ENCODE measurements at places on chromosomes 13 and 19.

GRCh38 chr19:46076951-46077814 is 36.4 kb upstream of the IGFL4 start:
- DNase-seq: no peak

GRCh38 chr19:29625186-29625651 is 19.1 kb downstream of the POP4 start:
- DNase-seq: no peak

DNA sequence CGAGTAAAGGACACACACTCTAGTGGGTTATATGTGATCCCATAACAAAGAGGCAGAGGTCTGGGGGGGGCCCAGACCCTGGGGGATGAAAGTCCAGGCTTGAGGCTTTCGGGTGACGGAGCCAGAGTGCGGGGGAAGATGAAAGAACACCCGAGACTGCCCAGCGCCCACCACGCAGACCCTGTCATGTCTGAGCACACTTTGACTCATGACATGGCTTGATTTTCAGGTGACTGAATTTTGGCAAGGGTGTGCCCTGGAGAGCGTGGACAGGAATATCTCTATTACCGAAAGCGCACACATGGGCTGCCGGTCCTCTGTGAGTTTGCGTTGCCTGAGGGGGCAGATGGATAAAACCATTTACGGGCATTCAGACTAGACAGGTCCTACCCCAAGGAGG is 192.0 kb upstream of the SOX1 start:
- DNase-seq: no peak

- DNase-seq: peak; percentile 23
These were observed 65.6 kb downstream of the IER2 start for GRCh38 chr19:13215572-13216380.

GRCh38 chr13:99353836-99354235 is 46.6 kb upstream of the GPR183 start:
- DNase-seq: peak; percentile 21

DNA sequence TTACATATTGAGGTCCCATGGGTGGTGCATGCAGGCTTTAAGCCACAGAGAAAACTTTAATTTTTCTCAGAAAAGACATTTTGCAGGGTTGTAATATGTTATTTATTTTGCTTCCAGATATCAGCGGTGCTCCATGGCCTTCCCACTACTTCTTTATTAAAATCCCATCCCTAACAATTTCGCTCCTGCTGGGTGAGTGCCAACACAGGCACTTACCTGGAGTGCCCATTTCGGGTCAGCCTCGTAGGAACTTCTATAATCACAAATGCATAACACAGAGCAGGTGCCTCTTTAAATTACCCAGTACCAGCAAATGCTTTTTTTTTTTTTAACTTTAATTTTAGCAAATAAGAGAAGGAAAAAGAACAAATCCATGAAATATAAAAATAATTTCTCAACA is 86.4 kb downstream of the EFNB2 start:
- DNase-seq: no peak

DNA sequence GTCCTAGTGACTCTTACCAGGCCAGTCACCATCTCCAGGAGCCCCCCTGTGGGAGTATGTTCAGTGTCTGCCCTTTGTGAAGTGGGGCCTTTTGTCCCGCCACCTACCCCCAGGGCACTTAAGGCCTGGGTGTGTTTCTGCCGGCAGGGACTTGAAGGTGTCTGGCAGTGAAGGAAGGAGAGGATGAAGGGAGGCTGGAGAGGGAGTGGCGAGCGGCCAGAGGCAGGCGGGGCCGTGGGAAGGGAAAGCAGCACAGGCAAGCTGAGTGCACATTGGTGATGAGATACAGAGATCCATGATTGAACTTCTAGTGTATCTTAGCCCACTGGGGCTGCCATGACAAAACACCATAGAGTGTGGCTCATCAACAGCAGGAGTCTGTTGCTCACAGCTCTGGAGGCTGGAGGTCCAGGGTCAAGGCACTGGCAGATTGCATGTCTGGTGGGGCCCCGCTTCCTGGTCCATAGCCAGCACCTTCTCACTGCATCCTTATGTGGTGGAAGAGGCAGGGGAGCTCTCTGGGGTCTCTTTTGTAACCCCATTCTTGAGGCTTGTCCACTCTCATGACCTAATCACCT is 17.5 kb downstream of the CUL4A start:
- no peak for DNase-seq

GRCh38 chr19:47309608-47310007 is at the start of gene C5AR1:
TSS of gene C5AR1 (plus strand) at chr19:47309861. CDS start at chr19:47309896, 35 bp downstream.
- no peak for DNase-seq

- DNase-seq: no peak
These were observed 1.9 kb upstream of the LINGO3 start for GRCh38 chr19:2309734-2310362.

- DNase-seq: no peak
These were observed 15.9 kb downstream of the ENOX1 start for GRCh38 chr13:43770871-43771270.

GRCh38 chr13:101332583-101332982 is 83.7 kb downstream of the NALCN start:
- DNase-seq: no peak

GRCh38 chr13:66778461-66778860 is 451.7 kb downstream of the PCDH9 start:
- DNase-seq: no peak

DNA sequence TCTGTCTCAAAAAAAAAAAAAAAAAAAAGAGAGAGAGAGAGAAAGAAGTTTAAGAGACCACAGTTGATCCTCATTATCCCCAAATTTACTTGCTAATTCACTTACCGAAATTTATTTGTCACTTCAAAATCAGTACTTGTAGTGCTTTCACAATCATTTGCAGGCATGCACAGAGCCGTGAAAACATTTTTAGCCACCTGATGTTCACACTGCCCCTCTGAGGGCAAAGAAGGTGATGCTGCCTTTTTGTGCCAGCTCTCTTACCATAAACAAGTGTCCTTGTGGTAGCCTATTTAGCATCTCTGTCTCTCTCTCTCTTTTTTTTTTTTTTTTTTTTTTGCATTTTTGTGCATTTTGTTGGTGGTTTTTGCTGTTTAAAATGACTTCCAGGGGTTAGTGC is 24.1 kb upstream of the CASP14 start:
- no peak for DNase-seq

DNA sequence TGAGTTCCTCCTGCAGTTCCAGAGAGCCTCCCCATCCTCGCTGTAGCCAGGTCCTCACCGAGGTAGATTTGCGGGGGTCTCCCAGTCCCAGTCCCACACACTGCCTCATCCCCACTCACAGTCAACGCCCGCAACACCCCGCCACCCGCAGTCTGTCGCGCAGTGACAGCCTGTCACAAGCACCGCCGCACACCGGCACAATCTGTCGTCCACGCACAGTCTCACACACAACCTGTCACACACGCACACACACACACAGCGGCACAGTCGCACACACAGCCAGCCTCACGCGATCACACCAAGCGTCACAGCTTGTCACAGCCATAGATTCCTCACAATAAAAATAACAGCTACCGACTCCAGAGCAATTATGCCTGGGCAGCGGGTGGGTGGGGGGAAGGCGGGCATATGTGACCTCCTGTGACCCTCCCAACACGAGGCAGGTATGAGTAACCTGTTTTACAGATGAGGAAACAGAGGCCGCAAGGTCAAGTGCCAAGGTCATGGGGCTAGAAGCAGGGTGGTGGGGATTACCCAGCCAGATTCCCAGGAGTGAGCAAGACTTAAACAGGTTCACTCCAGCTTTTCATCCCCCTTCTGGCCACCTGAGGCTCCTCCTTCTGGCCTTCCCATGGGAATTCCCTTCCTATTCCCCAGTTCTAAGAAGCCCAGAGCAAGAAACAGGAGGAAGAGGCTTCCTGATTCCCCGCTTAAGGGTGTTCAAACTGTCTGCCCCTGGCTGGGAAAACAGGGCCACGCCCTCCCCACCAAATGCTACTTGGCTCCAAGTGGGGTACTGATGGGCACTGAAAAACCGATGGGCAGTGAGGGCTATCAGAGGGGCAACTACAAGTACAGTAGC is 13.9 kb downstream of the NFIX start:
- DNase-seq: no peak

DNA sequence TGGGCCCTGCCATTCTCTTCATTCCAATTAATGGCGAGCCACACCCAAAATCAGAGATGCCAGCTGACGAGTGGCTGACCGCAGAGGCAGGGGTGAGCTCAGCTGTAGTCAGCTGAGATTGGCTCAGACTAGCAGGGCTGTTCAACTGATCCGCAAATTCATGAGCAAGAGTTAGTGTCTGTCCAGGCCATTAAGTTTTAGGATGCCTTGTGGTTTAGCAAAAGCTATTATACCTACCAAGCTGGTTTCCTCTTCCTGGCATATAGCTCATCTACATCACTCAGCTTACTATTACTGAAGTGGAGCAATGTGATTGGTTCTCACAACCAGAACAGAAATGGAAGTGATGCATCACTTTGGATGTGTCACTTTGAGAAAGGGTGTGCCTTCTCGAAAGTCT is 148.7 kb downstream of the NALCN start:
- no peak for DNase-seq
